Fibroblast of skin of right biceps (primary cell): ENCODE measurements at places on chromosomes 6 and 20.

DNA sequence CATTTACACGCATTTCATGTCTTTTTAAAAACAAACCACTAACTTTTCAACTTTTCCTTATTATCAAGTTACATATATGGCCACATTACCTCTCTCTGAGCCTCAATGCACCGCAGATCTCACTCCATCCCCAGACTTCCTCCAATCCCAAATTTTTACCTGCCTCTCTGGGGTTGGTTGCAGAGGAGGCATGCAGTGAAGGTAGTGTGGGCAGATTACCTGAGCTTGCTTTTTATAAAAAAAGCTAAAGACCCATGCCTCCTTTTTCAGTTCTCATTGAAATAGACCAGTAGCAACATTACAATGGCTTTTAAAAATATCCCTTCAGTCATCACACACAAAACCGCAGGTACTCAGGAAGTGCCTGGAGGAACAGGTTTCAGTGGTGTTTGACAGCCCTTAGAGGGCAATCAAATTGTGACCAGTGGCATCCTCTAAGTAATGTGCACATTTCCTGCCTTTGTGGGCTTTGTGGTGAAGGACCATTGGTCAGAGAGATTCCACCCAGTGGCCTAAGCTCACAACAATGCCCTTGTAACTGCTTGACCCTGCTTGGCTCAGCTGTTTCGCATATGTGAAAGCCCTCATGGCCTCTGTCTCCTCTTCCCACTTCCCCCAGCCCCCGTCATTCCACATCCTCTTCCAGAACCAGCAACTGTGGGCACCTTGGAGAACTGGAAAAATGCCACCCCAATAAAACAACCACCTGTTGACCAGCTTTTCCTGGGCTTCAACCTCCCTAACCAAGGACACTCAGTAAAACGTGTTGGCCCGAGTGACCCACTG is 30.2 kb upstream of the IL17A start:
- no peak for DNase-seq

DNA sequence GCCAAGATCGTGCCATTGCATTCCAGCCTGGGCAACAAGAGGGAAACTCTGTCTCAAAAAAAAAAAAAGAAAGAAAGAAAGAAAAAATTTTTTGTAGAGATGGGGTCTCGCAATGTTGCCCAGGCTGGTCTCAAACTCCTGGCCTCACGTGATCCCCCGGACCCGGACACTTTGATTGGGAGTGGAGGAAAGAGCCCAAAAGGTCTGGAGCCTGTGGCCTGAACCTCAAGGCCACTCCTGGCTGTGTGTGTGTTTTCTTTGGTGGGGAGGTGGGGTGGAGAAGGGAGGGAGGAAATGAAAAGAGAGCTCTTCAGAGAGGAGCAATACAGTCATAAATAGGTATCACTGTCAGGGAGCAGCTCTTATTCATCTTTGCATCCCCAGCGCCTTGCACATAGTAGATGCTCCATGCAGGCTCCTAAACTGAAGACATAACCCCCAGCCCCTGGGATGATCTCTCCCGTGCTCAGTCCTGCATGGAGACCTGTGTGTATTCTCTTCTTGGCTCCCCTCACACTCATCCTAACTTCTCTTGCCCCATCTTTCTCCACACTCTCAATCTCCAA is 75.7 kb downstream of the FGD2 start:
- no peak for DNase-seq

GRCh38 chr6:136525586-136526195 is 24.5 kb downstream of the MAP7 start:
- peak; percentile 58 for DNase-seq

- DNase-seq, result no peak
These were observed 73.2 kb downstream of the LY86 start for GRCh38 chr6:6661684-6662083.

DNA sequence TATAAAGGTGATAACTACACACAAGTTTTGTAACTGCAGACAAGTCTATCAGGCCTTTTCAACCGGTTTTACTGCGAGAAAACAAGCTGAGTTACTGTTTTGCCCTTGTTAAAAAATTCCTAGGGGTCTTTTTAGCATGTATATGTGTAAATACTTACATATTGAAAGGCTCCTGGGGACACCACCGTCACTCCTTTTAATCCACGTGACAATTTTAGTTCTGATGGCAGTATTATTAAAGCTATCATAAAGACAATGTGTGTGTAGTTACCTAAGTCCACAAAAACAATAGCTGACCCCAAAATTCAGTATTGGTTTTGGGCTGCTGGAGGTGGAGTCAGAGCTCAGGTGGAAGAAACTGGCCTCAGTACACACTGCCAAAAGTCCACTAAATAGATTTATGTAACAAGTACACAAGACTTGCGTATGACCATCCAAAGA is 41.3 kb upstream of the HFE start:
- DNase-seq, result peak; percentile 56

DNA sequence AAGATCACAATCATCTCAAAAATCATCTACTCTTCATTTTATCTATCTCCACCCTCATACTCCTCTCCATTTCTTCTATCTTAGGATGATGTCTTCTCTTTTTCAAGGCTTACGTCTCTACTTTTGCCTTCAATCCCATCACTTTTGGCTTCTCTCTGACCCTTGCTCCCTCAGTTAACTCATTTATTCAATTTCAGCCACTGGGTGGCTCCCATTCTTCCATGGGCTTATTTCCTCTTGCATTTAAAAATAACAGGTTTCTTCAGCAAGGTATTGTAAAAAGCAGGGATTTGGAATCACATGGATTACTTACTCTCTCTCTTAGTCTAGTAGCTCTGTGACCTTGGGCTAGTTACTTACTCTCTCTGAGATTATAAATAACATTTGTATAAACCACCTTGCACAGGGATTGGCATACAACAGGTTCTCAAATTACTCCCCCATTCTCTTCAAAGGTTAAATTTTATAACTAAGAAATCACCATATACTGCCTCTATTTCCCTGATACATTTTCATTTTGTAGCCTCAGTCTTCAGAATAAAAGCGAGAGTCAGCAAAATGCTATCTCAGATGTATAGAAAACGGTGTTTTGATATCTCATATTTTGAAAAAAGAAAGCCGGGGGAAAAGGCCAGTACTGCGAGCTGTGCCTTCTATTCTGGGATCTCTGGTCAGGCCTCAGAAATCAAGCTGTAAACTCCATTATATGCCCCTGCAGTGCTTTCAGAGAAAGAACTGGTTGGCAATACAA is 5.5 kb downstream of the ZSCAN12 start:
- peak; percentile 8 for DNase-seq

DNA sequence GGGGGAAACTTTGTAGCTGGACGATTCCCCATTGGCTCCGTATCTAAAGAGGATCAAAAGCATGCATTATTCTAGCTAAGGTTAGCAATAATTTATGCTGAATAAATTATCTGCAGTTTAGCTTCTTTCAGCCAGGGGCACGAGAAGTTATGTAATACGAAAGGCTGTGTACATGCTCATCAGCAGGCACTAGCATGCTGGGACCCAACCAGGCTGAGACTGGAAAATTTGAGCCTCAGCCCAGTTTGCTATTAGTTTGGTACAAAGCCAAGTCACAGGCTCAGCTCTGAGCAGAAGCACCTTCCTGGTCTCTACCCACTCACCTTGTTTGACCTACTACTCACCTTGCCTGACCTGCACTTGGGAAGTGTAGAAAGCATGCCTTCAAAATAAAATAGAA is 328.1 kb upstream of the ARID1B start:
- no peak for DNase-seq

DNA sequence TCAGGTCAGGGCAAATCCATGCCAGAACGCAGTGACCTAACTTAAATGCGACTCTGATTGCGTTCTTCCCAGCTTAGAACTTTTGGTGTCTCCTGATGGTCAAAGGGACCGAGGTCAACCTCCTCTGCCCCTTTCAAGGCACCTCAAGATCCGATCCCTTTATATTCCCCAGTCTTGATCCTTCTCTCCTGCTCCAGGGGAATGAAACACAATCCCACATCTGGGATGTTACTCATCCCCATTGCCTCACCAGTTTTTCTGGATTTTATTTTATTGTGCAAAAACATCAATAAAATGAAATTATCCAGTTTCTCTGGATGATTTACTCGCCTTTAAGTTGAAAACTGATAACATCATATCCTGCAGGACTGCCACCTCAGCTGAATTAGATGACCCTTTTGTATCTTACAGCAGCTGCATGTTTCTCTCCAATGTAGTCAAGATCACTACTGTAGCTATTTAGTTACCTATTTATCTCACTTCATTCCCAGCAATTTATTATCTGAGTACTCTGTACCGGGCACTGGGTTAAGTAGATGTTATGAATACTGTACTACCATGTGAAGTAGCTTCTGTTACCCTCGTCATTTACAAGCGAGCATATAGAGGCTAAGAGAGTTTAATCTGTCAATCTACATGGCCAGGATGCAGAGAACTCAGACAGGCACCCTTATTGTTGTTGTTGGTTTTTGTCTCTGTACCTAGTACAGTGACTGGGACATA is 44.0 kb downstream of the IRAK1BP1 start:
- no peak for DNase-seq

GRCh38 chr6:9083108-9083507 is 647.8 kb upstream of the SLC35B3 start:
- no peak for DNase-seq

- no peak for DNase-seq
These were observed 116.1 kb downstream of the MAN1A1 start for GRCh38 chr6:119233312-119233984.

DNA sequence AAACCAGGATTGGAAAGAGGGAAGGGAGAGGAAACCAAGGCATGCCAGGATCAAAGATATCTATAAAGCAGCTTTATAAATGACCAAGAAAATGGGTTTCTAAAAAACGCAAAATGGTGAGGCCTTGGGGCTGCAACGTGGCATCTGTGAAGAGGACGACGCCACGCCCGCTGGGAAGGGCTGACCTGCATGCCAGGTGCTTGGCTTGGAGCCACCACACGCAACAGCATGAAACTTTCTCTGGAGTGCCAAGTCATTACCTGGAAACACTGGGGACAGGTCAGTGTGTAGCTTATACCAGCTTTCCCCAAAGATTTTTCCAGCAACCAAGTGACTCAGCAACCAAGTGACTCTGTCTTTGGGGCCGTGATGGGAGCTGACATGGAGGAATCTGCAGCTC is 82.5 kb downstream of the POPDC3 start:
- no peak for DNase-seq

DNA sequence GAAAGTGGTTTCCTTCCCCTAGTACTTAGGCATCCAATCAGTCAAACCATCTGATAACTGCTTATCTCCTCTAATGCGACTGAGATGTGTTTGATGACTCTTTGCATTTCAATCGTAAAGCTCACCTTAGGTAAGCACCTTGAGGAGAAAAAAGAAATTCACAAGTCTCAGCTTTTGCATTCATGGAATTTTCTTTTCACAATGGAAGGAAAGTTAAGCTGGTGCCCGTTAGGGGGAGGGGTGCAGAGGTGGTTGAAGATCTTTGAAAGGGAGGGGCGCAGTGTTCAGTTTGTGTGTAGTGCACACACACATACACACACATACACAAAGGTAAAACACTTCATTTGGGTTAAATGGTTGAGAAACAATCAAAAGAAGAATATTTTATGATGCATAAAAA is 87.1 kb upstream of the SALL4 start:
- DNase-seq, result no peak

- peak; percentile 82 for DNase-seq
These were observed 236.0 kb upstream of the STXBP5 start for GRCh38 chr6:146968041-146968760.

GRCh38 chr20:4887586-4887985 is 113.7 kb downstream of the SLC23A2 start:
- DNase-seq, result no peak

GRCh38 chr6:134111726-134112125 is 59.3 kb upstream of the SLC2A12 start:
- DNase-seq, result no peak

DNA sequence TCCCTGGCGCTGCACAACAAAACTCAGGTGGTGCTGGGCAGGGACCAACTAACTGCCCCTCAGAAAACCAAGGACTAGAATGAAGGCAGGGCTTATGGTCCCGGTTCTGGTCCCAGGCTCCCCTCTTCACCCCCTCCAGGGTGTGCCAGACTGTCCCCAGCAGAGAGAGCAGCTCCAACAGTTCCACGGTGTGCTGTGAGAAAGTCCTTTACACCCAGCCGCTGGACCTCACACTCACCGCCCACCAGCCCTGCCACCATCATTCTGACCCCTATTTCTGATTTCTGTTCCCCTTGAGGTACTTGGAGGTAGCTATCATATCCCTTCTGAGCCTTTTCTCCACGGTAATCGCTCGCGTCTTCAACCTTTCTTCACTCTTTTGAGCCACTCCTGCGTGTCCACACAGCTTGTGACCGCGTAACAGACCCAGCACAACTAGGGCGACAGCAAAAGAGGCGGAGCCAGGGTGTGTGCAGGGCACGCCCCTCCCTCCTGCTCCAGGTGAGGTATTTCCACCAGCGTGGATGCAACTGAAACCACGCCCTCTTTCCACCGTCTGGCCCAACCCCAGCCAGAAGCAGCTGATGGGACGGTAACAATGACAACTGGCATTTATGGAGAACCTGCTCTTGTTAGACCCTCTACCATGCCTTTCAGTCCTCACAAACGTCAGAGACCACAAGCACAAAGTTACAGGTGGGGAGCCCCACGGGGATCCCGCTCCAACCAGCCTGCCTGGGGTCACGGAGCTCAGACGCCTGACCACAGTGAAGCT is 2.3 kb downstream of the PXDC1 start:
- DNase-seq, result no peak

DNA sequence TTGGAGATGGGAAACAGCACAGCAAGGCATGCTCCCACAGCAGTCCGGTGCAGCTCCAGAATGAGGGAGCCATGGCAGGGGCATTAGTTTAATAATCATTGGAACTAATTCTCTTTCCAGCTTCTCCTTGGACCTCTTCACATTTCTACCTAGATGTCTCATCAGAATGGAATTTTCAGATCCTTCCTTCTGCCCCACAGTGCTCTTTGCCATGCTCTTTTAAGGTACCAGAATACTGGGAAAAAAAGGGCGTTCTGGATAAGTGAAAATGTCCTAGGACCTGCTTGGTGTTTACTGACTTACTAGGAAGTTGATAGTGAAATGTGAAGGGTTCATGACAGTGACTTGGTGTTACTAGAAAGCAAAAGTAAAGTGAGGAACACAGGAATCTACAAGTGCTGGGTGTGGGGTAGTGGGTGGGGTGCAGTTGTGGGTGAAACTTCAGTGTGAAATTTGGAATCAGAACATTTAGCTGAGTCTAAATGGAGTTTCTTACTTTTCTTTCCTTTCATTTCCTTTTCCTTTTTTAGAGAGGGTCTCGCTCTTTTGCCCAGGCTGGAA is 207.1 kb downstream of the ARID1B start:
- DNase-seq, result peak; percentile 13

GRCh38 chr20:3227506-3227905 is 11.5 kb downstream of the SLC4A11 start:
- no peak for DNase-seq
